ENCODE measurements at places on chromosomes 13 and 19.

DNA sequence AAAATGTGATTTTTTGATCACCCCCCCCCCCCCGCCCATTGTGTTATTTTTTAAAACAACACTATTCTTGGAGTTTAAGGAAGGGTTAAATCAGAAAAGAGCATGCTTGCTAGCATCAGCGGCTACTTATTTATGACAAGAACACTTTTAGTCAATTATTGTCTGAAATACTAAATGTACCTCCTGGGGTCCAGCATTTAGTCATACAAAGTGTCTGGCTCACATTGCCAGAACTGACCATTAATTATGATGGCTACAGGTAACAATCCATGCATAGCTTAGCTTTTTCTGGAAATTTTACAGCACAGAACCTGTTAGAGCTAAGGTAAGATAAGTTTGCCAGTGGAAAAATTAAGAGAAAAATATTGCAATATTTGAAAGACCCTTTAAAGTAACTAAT lies 90.1 kb downstream of the PCDH9 start:
- DNase-seq, result no peak

GRCh38 chr13:50626101-50626547 lies 217.4 kb downstream of the DLEU7 start:
- no peak for DNase-seq

GRCh38 chr19:4641132-4641531 lies 1.8 kb downstream of the TNFAIP8L1 start:
- no peak for DNase-seq

DNA sequence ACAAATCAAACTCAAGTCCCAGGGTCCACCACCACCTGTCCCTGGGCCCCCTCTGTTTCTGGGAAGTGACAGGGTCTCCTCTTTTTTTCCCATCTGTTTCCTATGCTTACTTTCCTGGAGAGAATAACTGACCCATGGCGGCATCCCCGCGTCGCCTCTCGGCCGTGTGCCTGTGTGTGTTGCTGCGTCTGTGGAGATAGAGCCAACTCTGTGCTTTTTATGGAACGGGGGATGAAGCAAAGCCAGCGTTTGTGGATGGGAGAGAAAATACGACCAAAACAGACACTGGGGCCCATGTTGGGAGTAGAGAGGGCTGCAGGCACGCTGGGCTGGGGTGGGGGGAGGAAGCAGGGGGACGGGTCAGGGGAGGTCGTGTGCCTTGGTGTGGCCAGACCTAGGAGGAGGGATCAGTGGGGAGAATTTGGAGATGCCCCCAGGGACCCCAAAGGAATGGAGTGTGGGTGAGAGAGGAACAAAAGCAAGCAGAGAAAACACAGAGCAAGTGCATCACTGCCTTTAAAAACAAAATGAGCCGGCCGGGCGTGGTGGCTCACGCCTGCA lies 16.6 kb downstream of the PLK5 start:
- DNase-seq, result no peak

- DNase-seq, result no peak
Observed at GRCh38 chr13:83819156-83819555, 63.1 kb downstream of the SLITRK1 start.

GRCh38 chr13:24888291-24888931 lies 124.4 kb downstream of the RNF17 start:
- no peak for DNase-seq

- no peak for DNase-seq
Observed at GRCh38 chr13:43510956-43511901, 275.5 kb downstream of the ENOX1 start.
